SJSA1 (cell line): ENCODE measurements at places on chromosomes 1 and 21. TPM values are rescaled to one million over a fixed set of nuclear protein-coding genes. Genes with fewer than 3 reads are reported as not detected.

Gene FCRL2
- not detected in 2 replicates for total RNA-seq

GRCh38 chr1:33086384-33086850 lies 5.5 kb downstream of the AZIN2 start:
- DNase-seq = peak; percentile 72

DNA sequence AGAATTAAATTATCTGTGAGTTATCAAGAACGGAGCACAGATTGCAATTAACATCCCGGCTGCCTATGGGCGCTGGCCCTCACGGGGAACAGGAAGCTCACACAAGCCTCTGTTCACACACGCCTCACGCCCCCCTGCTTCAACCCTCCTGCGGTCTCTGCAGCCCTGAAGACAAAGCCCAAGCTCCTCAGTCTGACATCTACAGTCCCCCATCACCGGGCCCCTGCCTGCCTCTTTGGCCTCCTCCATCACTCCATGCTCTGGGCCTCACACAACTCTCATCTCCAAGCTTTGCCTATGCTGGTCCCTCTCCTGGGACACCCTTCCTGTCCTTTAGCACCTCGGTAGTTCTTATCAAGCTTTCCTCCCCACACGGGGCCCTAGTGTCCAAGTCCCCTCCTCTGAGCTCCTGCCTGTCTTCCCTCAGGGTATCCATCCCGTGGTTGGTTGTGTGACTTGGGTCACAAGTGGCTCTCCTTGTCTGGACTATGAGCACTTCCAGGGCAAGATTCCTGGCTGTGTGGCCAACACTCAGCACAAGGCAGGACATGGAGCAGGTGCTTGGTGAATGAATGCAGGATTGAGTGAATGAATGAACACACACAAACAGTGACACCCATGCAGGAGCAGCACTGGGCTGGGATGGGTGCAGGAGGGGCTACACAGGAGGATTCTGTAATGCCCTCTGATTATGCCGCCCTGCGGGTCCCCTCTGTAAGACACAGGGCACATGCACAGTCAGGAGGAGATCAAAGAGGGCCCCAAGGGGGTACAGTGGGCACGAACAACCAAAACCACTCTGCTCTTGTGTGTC lies 116.1 kb downstream of the DMRTB1 start:
- no peak for DNase-seq

DNA sequence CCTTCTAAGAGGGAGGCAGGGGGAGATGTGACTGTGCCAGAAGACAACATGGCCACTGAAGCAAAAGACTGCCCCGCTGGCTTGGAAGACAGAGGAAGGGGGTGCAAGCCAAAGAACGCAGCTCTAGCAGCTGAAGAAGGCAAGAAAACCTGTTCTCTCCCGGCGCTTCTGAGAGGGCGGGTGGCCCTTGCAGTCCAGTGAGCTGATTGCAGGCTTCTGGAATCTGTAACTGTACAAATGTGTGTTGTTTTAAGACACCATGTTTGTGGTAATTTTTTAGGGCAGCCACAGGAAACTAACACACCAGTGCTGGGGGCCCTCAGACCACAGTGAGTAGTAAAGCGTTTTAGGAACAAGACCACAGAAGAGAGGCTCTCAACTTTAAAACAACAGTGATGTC lies 47.0 kb downstream of the CD46 start:
- no peak for DNase-seq

Gene IL19
- total RNA-seq = not detected in 2 replicates

GRCh38 chr1:25683731-25684130 lies 67.1 kb downstream of the MAN1C1 start:
- DNase-seq = no peak

GRCh38 chr21:35081861-35082260 lies 32.8 kb upstream of the RUNX1 start:
- DNase-seq = no peak

DNA sequence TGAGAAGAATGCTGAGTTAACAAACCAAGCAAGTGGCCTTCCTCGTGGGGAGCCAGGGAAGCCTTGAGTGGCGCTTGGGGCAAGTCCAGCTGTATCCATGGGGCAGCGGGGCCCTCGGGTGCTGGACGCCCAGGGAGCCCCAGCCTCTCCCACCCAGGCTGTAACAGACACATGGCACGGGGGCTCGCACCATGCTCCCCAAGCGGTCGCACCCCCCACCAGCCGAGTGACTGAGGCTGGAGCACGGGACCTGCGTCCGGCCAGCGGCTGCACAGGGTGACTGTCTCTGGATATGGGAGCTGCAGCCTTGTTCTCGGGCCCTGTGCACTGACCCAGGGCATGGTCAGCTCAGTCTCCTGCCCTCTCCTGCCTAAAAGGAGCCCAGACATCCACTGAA lies 53.9 kb upstream of the ACTRT2 start:
- DNase-seq = no peak

DNA sequence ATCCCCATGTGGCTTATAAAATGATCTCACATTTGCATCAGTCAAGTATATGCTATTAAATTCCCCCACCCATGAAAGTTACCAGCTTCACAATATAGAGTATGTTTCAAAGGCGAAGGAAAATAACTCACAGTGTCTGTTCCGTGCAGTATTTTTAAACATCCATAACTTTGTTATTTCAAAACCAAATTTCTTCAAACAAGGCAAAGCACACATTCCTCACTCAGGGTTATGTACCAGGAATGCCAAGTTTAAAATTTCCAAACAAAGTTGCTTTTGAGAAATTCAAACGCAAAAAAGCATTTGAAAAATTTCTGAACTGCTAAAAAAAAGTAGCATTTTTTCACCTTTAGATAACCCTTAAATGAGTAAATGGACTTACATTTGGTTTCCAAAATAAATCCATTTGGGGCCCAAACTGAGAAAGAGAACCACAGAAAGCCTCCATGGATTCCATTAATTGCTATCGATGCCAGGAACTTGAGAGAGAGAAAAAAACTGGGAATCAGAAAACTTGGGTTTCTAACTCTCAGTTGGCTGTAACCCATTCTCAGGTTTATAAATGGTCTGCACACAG lies 149.5 kb downstream of the SLC30A10 start:
- no peak for DNase-seq
